ENCODE measurements at places on chromosomes 4 and X.

GRCh38 chrX:20477836-20478524 is 211.3 kb upstream of the RPS6KA3 start:
- no peak for DNase-seq

GRCh38 chr4:37463033-37463856 is 218.7 kb downstream of the NWD2 start:
- DNase-seq, result no peak

GRCh38 chr4:24657768-24658617 is 73.6 kb upstream of the DHX15 start:
- DNase-seq, result no peak

DNA sequence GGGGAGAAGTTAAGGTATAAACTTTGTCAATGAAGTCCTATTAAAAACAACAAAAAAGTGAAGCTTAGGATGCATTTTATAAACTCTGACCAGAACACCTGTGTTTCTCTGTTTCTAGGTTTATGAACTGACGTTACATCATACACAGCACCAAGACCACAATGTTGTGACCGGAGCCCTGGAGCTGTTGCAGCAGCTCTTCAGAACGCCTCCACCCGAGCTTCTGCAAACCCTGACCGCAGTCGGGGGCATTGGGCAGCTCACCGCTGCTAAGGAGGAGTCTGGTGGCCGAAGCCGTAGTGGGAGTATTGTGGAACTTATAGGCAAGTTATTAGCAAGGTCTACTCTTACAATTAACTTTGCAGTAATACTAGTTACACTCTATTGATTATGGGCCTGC is 46.6 kb downstream of the HTT start:
- DNase-seq, result no peak

- no peak for DNase-seq
These were observed 90.6 kb downstream of the LRP2BP start for GRCh38 chr4:185304944-185305690.

GRCh38 chr4:37749398-37749988 is 63.3 kb upstream of the RELL1 start:
- DNase-seq, result no peak

GRCh38 chrX:43003204-43003565 is 225.2 kb upstream of the PPP1R2C start:
- no peak for DNase-seq

DNA sequence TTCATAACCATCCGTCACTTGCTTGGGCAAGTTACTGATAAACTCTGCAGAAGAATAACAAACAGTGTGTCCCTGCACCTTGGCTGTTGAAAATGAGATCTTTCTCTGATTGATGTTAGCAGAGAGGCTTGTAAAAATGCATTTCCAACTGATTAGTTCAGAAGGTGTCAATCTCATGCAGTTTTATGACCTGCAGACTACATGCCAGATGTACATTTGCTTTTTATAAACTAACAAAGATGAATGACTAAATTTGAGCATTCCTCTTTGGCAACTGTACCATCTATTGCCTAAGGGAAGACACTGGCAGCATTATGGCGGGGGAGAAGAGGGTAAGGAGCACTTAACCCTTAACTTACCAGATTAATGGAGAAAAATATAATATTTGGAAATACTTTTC is 192.8 kb downstream of the DCTD start:
- DNase-seq, result no peak

DNA sequence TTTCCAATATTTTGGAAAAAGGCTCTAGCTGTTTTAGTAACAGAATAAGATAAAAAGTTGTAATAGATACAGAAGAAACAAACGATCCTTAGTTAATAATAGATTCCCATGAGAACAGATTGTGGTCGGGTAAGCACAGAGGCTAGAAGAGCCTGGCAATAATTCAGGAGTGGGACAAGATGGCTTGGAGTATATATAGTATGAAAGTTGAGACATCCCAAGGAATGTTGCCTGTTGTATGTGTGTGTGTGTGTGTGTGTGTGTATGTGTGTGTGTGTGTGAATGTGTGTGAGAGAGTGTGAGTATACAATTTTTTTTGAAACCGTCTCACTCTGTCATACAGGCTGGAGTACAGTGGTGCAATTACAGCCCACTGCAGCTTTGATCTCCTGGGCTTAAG is 150.7 kb downstream of the PDGFC start:
- no peak for DNase-seq

DNA sequence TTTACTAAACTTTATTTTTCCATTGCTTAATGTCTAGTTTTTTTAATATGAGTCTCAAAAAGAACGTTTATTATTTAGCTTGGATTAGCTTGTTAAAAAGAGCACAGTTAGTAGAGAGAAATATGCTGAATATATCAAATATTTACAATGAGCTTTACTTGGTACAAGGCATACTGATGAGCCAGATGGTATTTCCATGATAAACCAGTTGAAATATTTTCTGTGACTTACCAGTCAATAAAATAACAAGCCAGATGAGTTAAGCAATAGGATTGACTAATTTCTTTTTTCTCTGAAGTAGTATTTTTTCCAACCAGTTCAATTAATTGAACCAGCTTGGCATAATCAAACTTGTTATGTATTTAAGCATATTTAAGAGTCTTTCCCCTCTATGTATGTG is 134.1 kb downstream of the KLHL34 start:
- no peak for DNase-seq

- no peak for DNase-seq
These were observed 301.2 kb downstream of the PACRGL start for GRCh38 chr4:21001490-21001889.

DNA sequence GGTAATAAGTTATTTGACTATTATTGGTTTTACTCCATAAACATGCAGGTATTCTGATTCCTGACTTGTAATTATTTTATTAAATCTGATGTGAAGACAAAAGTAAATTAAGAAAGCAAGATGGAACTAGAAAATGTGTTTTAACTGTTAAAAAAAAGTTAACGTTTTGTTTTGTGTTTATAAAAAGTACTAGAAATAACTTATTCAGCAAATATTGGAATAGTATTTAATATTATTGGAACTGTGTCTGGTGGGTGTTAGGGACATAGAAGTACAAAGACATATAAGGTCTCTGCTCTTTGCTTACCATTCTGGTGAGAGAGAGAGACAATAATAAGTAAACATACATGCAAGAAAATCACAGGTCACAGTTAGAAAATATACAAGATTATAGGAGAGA is 15.7 kb downstream of the TIFA start:
- no peak for DNase-seq

DNA sequence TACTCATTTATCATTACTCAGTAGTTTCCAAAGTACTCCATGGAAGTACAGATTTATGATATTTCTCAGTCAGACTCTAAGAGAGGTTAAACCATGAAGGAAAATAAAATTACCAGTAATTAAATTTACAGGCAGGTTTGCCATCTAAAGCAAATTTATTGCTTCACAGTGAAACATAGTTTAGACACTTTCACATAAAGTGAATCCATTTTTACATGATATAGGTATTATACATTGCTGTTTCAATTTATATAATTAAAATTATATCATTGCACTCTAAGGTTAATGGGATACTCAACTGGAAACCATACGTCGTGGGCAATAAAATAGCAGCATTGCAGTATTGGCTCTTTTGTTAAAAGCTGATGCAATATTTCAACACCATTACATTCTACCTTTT is 202.8 kb downstream of the SLIT2 start:
- no peak for DNase-seq

DNA sequence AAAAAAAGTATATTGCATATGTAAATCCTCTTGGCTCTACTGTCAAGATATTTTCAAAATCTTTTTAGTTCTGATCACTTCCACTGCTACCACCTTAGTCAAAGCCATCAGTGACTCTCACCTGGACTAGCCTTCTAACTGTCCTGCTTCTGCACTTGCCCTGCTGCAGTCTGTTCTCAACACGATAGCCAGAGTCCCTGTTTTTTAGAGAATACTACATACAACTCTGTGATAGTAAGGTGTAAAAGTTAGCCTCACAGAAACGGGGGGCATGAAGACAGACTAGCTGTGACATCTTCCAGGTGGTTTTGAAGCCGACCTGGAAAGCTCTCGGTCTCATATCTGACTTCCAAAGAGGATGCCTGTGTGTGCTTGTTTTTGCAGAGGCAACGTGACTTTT is 24.7 kb downstream of the EIF2S3 start:
- no peak for DNase-seq

DNA sequence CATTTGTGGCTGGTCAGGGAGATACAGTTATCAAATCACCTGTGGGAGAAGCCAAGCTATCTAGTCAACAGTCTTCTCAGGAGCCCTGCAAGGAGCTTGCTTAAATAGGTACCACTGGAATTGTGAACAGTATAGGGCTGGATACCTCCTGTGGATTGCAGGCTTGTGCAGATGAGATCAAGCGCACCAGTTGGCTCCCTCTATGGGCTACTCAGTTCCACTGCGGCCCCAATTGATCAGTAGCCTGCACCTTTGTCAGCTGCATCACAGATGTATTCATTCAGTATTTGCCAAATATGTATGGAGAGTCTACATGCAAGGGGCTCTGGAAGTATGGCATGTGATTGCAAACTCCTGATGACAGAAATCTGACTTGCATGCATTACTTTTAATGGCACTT is 28.6 kb downstream of the TEX13A start:
- peak; percentile 18 for DNase-seq

DNA sequence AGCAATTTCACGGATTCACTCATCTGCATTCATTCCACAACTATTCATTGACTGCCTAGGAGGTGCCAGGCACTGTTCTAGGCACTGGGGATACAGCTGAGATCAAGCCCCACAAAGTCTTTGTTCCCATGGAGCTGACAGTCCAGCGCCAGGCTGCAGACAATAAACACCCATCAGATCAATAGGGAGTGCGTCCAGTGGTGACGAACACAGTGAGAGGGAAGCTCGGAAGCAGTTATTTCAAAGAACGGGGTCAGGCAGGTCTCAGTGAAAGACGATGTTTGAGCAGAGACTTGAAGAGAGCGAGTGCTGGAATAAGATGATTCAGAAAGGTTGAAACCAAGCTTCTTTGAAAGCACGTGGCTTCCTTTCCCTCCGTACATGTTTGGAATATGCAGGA is 167.2 kb downstream of the EVC2 start:
- DNase-seq, result no peak

DNA sequence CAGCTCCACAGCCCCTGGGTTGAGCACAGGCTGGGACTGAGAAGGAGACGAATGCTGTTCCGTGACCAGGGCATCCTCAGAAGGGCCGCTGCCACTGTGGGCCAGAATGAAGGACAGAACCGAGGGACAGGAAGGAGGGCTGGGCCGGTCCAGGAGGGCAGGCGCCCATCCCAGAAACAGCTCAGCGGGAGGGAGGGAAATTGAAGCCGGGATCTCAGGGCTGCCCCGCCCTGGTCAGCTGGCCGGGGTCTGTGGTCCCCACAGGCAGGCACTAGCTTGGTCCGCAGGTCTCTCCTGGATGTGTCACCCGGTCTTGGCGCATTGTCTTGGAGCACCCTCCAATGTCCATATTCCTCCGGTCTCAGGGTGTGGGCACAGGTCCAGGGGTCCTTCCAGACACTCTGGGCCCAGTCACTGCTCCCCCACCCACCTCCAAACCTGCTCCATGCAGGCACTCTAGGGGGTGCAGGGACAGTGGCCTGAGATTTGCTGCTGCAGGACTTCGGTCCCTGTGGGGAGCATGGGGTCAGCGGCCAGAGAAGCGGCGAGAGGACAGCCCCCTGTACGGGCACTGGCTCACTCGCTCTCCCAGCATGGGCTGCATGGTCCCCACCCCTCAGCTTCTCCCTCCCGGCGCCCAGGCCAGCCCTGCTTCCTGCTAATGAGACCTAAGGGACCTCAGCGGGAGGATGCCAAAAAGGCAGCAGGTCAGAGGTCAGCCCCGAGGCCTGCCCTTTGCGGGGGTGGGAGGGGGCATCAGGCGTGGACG is 23.9 kb upstream of the MXD4 start:
- DNase-seq, result no peak

GRCh38 chrX:7891928-7892327 is 35.3 kb downstream of the PNPLA4 start:
- no peak for DNase-seq

DNA sequence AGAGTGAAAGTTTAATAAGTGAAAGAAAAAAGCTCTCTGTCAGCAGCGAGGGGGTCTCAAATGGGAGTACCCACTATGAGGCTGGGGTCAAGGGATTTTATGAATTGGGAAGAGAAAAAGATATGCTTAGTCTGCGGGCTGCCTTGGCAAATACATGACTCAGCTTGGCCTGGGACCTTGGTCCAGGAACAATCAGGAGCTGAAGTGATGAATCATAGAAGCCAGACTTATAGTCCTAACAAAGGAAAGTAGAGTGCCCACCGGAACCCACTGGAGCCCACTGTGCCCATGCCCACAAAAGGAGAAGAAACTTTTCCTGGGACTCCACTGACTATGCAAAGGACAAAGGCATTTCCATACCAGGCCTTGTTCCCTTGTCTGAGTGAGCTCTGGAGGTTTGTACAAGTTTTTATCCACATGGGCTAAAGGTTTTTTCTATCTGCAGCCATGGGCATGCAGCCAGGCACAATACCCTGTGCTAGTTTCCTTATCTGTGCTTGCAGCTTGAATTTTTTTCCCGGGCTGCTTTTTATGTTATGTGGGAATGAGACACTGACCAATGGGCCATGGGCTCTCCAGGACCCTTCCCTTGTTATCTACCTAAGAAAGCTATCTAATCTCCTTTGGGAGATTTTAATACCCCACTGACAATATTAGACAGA is 201.7 kb downstream of the FAM133A start:
- DNase-seq, result no peak
